ENCODE measurements at places on chromosomes 16 and 17.

- no peak for DNase-seq
Measured at GRCh38 chr16:80702696-80703095, 101.7 kb downstream of the CDYL2 start.

GRCh38 chr17:50613007-50613992 lies 21.4 kb upstream of the ABCC3 start:
- no peak for DNase-seq

- no peak for DNase-seq
Measured at GRCh38 chr16:23528644-23529310, 18.5 kb upstream of the GGA2 start.

DNA sequence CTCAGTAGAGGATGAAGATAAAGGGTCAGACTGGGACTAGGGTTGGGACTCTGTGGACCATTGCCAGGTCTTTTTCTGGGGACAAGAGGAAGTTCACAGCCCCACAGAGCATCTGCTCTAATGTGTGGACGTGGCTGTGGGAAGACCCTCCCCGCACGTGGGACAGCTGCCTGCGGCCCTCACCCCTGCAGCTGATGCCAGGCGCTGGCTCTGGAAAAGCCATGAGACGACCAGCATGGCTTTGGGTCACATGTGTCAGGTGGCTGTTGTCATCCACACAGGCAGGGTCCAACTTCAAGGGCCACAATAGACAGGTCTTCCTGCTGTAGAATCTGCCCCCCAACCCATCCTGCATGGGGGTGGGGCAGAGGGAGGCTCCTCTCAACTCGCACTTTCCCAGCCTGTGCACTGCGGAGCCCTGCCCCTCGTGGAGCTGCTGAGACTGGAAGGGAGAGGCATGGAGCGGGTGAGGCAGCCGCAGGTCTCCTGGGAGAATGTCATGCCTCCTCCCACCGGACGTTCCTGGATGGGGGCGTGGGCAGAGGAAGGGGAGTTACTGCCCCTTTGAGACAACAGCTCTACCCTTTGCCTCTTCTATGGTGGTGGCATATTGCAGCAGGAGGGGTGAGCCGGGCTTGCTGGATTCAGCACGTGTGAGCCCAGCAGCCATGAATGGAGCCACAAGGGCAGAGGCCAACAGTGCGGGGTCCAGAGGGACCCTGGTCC lies 53.4 kb downstream of the PIMREG start:
- no peak for DNase-seq

GRCh38 chr16:8852534-8852933 lies 16.3 kb downstream of the CARHSP1 start:
- no peak for DNase-seq
